ENCODE measurements at places on chromosomes 1 and 21.

DNA sequence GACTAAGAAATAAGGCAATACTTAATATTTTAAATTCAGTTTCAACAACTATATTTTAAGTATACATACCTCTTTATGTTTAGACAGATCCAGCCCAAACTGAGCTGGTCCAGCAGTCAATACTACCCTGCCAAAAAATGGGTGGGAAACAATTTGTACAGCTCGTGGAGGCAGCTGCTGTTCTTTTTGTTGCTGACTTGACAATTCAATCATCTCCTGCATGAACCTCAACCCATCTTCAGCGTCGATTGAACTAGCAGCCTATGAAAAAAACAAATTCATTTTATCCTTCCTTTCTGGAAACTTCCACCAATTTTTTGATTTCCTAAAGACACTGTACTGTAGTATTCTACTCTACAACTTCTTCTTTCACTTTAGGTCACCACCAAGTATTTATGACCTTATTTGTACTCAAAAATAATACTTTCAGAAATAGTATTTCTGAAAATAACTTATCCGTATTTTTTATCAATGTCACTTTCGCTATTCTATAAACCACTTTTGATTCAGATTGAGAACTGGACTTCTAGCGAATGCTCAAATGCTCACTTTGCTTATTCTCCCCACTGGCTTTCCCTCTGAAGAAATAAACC lies 46.5 kb downstream of the EDEM3 start:
- DNase-seq = no peak

- no peak for DNase-seq
Measured at GRCh38 chr1:86865973-86866637, 47.8 kb downstream of the SELENOF start.

DNA sequence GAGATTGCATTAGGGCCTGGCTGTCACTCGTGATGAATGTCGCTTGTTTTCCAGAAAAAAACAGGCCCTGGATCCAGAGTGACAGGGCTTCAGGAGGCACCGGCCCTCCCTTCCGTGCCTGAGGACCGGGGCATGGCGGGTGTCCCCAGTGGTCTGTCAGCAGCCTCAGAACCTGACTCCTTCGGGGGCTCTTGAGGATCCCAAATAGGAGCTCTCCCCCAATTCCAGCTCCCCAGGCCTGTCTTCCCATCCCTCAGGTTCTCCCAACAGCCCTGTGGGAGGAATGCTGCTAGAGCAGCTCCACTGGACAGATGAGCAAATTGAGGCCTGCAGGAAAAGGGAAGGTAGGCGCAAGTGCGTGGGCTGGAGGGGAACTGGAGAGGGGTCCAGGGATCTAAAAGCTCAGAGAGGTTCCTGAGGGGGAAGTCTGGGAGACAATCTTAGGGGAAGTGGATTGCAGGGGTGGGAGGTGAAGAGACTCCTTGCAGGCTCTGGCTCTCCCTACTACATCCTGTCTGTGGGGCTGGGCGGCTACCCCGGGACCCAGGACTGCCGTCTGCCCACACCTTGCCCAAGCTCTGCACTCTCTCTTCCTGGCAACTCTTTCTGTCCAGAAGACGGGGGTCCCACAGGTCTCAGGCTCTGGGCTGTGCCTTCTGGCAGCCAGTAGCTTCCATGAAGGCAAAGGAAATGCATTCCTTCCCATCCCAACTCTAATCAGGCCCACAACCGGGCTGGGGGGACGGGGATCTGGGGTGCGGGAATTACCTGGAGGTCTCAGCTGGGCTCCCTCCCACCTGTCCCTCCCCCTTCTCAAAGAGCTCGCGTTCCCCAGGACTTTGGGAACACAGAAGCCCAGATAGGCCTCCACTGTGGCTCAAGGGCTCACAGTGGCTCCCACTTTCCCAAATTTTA lies 105.7 kb upstream of the CASZ1 start:
- no peak for DNase-seq

GRCh38 chr1:1345384-1345783 lies 3.8 kb downstream of the DVL1 start:
- DNase-seq = no peak

- DNase-seq = no peak
Measured at GRCh38 chr21:37548521-37548981, 182.0 kb downstream of the DYRK1A start.

- no peak for DNase-seq
Measured at GRCh38 chr21:17793246-17794123, 25.7 kb downstream of the C21orf91 start.

DNA sequence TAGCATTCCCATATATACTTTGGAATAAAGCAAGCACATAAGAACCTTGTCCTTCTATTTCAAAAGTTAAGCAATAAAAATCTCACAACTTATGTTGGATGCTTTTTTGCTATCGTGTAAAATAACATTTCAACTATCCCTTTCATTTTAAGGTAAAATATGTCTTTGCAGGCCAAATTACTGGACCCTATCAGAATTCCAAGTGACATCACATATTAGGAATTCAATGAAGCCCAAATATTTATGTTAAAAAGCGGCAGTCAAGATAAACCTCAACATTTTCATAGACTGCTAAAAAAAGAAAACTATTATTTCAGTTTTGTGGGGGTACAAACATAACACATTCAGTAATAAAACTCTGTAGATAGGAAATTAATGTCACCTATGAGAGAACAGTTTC lies 252.0 kb downstream of the KCTD3 start:
- DNase-seq = no peak

DNA sequence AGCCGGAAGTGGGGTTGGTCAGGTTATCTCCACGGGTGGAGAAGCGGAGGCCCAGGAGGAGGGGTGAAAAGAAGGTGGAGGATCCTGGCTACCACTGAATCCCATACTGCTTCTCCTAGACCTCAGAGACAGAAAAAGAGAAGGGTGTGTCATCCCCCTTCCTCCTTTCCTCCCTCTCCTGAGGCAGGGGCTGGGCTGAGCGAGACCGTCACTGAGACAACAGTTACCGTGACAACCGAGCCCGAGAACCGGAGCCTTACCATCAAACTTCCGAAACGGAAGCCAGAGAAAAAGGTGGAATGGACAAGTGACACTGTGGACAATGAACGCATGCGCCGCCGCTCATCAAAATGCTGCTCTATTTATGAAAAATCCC lies 42.1 kb upstream of the NBPF3 start:
- no peak for DNase-seq

DNA sequence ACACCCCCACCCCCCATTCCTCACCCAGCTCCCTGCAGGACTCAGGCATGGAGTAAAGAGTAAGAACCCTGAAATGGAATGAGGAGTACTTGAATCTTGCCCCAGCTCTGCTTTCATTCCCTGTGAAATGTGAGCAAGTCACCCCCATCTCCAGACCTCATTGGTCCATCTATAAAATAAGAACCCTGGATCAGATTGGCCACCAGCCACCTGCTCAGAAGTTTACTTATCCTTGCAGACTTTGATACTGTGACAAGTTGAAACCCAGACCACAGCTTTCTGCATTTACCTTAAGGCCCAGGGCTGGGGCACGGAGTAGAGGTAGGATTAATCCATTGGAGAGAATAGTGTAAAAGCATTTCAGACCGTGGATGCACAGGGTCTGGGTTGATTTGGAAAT lies 2.2 kb downstream of the KISS1 start:
- DNase-seq = no peak

All from NCI-H2029 (cell line).